ENCODE measurements at places on chromosomes 3 and 15.

DNA sequence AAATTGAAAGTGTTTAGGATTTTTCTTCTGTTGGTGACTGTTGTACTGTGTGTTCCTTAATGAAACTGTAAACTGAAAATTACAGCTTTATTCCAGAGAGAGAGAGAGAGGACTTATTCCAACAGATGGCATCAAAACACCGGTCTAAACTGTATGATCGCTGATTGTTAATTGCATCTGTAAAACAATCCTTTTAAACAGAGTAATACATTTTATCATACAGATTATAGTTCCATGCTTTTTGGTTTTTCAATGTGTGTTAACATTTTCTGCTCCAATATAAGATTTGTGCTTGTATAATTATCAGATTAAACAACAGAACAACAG, 289.7 kb upstream of the DNAJC19 start:
- no peak for DNase-seq

DNA sequence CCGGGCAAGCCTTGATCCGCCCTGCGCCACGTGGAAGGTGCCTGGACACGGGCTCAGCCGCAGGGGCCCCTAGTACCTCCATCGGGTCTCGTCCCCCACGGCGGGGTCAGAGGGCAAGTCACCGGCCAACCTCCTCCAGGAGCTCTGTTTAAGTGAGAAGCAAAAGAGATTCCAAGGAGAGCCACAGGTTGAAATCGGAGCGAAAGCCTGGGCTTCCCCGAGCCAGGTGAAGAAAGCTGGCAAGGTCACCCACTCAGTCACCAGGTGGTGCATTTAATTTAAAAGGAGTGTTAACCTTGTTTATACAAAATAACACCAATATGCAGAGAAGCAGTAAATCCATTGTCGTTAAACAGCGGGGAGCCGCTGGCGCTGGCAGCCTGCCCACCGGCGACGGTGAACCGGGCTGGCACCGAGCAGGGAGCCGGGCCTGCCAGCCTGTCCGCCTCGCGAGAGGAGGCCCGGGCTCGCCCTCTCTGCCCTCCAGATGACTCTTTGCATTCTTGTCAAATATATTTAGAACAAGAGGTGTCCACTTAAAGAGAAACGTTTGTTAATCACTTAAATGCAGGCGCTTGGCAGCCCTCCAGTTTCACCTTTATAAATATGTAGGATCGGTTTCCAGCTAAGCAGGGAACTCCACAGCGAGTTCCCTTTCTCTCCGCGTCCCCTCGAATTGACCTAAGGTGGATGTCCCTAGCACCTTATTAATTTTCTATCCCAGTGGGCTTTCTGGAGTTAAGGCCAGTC, 277.3 kb upstream of the NR2F2 start:
- peak; percentile 57 for DNase-seq

- DNase-seq, result no peak
Measured at GRCh38 chr3:16550305-16550675, 36.8 kb upstream of the RFTN1 start.

DNA sequence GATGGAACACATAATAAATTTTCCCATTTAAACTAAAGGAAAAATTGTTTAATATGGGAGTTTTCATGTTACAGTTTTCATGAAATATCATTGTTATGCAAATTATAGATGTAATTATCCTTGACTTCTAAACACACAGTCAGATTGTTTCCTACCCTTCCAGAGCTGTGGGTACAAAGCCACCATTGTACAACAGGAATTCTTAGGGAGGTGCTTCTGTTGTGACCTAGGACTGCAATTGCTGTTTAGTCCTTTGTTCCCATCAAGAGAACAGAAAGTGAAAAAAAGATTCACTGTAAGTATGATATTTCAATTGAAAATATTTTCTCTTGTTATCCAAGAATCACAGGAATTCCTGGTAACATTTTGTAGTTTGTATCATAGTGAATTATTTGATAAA, 455.3 kb upstream of the NAALADL2 start:
- no peak for DNase-seq

- DNase-seq, result no peak
Measured at GRCh38 chr15:77225088-77225487, 154.2 kb upstream of the TSPAN3 start.

DNA sequence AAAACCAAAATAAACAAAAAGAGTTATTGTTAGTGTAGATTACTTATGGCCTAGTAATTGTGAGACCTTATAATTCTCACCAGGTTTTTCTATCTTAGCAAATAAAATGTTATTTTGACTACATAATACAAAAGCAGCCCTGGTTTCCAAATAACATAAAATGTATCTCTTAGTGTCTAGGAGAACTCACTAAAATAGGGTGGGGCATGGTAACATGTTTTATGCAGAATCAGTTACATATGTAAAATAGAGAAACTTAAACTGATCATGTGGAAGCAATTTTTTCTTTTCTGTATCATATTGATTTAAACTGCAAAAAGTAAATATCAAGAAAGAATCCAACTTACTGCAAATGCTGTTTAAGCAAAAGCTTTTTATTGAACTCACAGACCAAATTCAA, 431.1 kb upstream of the ALCAM start:
- no peak for DNase-seq

- no peak for DNase-seq
Measured at GRCh38 chr3:184184546-184185230, 1.3 kb upstream of the ABCF3 start.

DNA sequence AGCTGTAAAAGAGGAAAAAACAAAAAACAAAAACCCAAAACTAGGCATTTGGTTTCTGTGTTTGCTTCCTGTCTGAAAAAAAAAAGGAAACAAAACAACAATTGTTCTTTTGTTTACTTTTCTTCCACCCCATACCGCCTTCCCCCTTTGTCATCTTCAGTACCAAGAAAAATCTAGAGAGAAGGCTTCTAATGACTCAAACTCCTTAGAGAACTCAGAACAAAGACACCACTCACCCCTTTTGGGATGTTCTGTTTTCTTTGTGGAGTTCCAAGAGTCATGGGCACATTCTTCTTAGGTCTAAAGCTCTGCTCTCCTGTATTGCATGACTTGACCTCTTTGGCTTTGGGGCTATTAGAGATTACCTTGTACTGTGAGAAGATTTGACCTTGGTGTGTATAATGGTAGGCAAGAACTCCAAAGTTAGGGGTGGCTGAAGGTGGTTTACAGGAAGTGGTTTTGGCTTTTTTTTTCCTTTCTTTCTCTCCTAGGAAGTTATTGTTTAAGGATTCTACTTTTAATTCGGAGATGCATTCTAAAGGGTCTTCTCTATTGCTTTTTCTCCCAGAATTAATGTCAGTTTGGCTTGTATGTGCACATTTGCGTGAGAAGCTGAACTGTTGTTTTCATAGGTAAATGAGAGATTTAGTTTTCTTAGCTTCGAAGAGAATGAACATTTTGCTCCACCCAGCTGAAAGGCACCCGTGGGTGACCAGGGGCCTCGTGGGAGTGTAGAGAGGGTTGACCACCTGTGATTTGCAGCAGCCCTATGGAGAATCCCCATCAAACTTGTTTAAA, 39.5 kb upstream of the ZBTB20 start:
- no peak for DNase-seq

DNA sequence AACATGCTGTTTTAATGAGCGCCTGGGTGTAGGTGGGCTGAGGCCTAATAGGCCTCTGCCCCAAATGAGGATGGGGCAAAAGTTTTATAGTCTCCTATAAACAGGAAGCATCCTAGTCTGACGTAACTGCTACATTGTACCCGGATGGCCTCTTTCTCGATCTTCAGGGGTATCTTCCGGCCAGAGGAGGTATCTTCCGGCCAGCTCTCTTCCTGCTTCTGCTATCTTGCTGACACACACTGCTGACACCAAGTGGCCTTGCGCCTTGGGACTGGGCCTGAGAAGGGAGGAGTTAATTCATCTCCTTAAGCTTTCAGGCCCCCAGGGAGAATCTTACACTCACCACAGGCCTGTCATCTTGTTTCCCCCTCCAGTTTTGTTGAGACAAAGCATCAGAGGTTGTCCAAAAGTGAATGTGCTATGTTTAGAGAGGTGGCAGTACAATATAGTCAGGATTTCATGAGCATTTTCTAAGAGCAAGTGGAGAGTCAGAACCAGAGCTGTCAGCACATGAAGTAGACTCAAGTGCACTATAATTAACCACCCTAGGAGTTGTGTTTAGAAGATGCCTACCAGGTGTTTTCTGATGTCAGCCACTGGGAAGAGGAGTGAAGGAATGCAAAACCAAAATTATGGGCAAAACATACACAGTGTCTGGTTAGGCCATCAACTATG, 15.6 kb upstream of the IGSF10 start:
- no peak for DNase-seq

DNA sequence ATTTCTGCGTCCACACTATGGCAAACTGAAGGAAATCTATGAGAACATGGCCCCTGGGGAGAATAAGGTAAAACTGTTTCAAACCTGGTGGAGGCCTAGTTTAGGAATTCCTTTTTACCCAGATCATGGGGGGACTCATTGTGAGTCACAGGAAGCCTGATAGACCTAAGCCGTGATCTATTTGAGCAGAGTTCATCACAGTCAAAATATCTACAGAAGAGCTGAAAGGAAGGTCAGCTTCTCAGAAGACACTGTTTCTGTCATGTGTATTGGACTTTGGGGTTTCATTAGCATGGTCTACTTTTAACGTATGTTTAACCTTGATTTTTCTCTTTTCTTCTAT, 1.3 kb downstream of the PSMD2 start:
- DNase-seq, result no peak

DNA sequence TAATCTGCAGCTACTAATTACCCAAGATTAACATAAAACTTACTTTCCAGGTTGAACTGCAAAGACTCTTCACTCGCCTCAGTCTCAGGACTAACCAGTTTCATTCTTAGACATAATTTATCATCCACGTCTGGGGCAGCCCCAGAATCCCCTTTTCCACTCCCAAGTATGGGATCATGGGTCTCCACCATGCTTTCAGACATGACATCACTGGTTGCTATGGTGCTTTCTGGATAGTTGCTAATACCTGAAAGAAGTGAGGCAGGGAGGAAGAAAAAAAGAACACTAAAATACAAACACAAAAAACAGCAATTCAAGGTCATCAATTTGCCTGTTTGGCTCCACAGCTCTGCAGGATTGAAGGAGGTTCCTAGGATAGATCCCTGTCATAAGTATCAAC, 46.6 kb downstream of the TP53BP1 start:
- DNase-seq, result no peak

DNA sequence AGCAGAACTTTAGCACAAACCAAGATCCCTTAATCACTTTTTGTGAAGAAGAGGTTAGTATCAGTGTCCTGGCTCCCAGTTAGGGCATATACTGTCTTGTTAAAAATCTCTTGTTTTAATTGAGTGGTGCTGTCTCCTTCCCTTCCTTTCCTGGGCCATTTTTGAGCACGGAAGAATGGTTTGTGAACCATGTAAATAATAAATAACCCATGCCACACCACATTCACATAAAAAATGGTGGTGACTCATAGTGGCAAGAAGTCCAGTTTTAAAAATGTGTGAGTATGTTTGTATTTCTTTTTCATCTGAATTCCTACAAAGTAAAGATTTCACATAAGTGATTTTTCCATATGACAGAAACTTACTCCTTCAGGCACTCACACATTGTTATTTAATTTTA, 59.1 kb upstream of the SPRED1 start:
- no peak for DNase-seq

GRCh38 chr15:41561777-41562145, 2.7 kb downstream of the TYRO3 start:
- no peak for DNase-seq

DNA sequence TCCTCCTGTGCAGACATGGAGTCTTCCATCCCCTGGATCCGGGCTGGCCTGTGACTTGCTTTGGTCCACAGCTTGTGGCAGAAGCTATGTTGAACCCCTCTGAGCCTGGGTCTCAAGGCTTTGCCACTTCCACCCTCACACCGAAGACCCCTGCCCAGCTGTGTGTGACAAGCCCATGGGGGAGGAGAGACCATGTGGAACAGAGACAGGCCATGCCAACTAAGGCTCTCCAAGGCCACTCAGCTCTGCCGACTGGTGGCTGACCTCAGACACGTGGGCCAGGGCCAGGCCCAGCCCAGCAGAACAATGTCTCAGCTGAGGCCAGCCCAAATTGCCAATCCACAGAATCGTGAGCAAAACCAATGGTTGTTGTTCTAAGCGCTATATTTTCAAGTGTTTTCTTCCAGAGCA, 16.4 kb upstream of the CFAP100 start:
- DNase-seq, result no peak

GRCh38 chr3:47429476-47430270, 46.1 kb downstream of the SCAP start:
- DNase-seq, result no peak

DNA sequence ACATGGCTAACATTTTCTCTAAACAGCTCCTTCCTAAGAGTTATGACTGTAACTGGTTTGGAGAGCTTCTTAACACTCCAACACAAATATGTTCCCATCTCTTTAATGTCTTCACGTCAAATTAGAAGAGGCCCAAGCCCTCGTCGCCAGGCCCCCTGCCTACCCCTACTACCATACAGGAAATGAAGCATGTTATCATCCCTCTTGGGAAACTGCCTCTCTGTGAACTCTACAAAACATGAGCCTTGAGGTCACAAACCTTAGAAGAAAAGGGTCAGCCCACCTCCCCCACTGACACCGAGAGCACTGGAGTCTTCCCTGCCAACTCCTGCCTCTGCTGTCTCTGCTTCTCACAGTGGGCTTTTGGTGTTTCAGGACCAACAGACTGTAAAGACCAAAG, 243.1 kb upstream of the STT3B start:
- DNase-seq, result no peak

DNA sequence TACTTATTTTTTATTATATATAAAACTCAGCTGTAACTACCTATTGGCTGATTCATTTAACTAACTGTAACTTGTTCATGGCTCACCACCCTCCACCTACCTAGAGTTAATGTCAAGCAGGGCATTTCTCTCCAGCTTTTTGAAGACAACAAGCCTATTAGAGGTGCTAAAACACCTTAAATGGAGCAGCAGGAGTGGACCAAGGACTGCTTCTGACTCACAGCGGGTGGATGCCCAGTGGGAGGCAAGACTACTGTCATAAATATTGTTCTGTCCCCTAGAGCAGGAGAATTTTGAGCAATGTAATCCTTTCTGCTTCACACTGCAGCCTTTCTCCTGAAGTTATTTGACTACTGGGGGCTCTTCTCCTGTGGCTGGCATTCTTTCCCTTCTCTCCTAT, 146.9 kb downstream of the CLSTN2 start:
- peak; percentile 9 for DNase-seq

DNA sequence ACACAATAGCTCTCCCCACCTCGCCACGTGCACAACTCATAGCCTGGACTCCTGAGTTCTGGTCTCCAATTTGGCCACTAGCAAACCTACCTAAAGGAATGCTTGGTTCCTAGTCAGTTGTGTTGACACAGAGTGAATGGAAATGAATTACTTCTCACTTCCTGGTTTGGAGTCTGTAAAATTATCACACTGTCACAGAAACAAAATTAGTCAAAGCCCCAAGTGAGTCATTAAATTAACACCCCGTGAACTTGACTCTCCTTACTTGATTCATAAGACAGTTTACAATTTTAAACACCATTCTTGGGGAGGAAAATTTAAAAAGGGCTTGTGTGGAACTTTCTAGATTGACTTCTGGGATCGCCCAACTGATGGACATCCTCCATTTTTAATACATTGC, 276.2 kb upstream of the CTNNB1 start:
- DNase-seq, result no peak

- DNase-seq, result no peak
Measured at GRCh38 chr3:11272906-11273574, 843 bp downstream of the ATG7 start.
